ENCODE measurements at places on chromosomes 3 and 15.

- DNase-seq, result no peak
Observed at GRCh38 chr3:187970106-187970505, 183.9 kb upstream of the LPP start.

DNA sequence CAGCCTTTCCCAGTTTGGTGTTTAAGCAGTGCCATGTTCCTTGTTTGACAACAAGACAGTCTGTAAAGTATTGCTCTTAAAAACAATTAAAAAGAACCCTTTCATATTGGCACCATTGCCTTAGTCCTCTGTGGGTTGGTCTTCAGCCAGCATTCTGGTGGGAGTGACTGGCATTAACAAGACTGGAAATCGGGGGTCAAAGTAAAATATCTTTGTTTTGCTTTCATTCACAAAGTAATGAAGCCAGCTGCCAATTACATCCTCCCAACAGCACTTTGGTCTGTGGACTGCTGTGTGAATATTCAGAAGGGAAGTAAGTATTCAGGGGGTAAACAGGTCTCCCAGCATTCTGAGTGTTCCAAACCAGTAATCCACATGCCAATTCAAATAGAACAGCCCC, 8.3 kb upstream of the VILL start:
- DNase-seq, result no peak

DNA sequence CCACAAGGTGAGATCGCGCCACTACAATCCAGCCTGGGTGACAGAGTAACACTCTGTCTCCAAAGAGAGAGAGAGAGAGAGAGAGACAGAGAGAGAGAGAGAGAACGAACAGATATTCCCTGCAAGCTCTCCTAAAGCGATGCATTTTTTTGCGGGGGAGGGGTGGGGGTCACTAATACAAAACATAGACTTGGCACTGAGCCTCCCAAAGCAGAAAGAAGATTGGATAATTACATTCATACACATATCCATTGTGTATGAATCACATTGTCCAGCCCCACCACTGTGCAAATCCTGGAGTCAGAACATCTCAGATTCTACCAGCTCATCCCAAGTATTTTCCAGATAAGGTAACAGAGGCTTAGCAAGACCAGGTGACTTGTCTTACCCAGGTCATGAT, 459.9 kb downstream of the MAGI1 start:
- no peak for DNase-seq

GRCh38 chr3:52231502-52232278, 6.2 kb upstream of the TLR9 start:
- DNase-seq, result peak; percentile 40

GRCh38 chr3:153785901-153786300, 335.3 kb upstream of the ARHGEF26 start:
- peak; percentile 9 for DNase-seq

- no peak for DNase-seq
Observed at GRCh38 chr15:77243135-77243534, 172.2 kb upstream of the TSPAN3 start.
